H9 (cell line): ENCODE measurements at places on chromosomes 6 and 20.

- no peak for DNase-seq
Observed at GRCh38 chr20:58239216-58239615, 10.8 kb upstream of the ANKRD60 start.

DNA sequence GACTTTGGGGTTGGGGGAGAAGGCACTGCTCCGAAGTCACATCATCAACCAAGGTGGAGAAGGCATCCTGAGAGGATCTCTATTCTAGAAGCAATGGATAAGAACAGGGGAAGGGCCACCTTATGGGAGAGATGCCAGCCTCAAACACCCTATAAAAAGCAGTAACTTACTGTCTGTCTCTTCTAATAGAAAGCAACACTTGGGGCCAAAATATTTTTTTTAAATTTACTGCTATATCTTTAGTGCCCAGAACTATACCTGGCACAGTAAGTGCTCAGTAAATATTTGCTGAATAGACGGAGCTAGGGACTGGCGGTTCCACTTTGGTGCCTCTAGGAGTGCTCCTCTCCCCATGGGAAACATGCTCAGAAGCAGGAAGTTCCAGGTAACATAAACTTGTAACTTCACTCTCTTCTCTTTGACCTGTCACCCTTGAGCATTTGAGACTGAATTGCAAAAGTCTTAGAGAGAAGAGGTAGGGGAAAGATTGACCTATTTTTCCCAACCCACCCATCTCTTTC, 807 bp upstream of the OTOR start:
- peak; percentile 50 for DNase-seq

DNA sequence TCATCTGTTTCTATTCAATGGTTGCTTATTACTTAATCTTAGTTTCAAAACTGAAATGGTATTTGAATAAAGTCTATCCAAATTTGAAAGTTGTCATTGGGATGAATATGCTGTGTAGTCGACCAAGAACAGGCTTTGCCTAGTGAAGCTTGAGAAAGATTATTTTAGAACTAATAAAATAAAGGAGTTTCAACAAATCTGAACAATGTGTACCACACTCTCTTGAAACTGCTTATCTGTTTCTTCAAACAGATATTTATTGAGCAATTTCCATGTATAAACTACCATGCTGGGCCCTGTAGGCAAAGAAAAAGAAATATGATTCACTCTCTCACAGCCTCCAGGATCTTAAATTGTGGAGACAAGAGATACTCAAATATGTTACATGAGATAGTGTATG, 174.4 kb downstream of the OGFRL1 start:
- no peak for DNase-seq

DNA sequence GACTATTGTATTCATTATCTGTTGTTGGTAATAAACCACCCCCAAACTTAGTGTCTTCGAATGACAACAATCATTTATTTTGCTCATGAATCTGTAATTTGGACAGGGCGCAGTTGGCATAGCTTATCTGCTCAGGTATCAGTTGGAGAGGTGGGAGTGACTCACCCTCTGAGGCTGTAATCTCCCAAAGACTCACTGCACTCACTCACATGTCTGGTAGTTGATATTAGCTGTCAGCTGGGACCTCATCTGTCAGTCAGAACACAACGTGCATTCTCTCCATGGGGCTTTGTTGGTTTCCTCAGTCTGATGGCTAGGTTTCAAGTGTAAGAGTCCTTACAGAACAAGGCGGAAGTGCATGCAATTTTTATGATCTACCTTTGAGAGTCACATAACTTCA, 219.0 kb upstream of the PRND start:
- no peak for DNase-seq

- DNase-seq: no peak
Observed at GRCh38 chr6:83601119-83601518, 88.8 kb downstream of the PRSS35 start.

GRCh38 chr20:64099086-64099786, 8.1 kb downstream of the NPBWR2 start:
- no peak for DNase-seq

DNA sequence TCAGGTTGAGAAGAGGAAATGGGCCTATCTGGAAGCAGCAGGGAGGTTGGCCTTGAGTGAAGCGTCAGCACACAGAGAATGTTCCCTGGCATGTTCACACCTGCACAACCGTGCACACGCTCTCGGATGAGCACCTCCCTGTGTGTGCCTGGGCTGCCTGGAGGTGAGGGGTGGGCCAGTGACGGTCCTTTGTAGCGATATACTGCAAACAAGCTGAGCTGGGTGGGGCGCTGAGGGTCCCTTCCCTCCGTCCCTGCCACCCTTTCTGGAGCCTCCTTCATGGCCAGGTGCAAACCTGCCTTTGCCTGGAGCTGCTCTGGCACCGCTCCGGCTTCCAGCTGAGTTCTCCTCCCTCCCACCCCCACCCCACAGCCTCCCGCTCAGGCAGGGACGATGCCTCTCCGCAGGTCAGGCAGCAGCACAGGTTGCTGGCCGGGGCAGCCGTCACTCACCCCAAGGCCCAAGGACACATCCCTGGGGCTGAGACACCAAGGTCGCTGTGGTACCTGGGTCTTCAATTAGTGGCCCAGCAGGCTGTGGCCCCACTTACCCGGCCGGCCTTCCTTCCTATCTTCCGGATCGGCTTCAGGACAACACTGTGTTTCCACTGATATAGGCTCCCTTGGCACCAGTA, 111.6 kb downstream of the ERMARD start:
- no peak for DNase-seq

- no peak for DNase-seq
Observed at GRCh38 chr6:112911959-112912358, 564.8 kb downstream of the RFPL4B start.

- DNase-seq: peak; percentile 71
Observed at GRCh38 chr6:65638047-65638831, 68.8 kb downstream of the EYS start.

GRCh38 chr20:54056762-54057639, 13.4 kb downstream of the BCAS1 start:
- no peak for DNase-seq

GRCh38 chr6:36915599-36915998, 29.8 kb downstream of the C6orf89 start:
- DNase-seq: no peak

DNA sequence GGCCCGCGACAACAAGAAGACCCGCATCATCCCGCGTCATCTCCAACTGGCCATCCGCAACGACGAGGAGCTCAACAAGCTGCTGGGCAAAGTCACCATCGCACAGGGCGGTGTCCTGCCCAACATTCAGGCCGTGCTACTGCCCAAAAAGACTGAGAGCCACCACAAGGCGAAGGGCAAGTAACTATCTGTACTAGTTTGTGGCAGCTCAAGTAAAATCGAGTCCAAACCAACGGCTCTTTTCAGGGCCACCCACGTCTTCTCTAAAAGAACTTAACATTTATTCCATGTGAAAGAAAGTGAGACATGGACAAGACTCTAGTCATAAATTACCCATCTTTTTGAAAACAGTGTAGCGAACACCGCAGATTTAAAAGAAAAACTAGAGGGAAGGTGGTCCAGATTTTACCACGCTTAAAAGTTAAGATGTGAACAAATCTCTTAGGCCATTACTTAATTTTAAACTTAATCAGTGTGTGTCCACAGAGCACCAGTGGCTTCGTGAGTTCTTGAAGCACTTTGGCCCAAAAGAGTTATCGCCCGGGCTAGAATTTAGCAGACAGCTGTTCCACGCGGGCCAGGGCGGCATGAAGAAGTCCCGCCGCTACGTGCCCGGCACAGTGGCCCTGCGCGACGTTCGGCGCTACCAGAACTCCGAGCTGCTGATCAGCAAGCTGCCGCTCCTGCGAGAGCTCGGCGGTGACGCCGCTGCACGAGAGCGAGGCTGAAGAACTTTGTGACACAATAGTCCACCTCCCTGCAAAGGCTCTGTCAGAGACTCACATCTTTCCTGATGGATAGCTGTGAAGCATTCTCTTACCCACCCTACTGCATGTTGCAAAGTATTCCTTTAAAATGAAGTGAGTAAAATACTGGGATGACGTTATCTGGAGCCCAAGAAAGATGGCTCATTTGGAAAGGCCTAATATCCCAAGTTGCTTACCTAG, 113.9 kb upstream of the PRSS16 start:
- peak; percentile 79 for DNase-seq

- DNase-seq: no peak
Observed at GRCh38 chr20:40744072-40744817, 55.2 kb upstream of the MAFB start.

DNA sequence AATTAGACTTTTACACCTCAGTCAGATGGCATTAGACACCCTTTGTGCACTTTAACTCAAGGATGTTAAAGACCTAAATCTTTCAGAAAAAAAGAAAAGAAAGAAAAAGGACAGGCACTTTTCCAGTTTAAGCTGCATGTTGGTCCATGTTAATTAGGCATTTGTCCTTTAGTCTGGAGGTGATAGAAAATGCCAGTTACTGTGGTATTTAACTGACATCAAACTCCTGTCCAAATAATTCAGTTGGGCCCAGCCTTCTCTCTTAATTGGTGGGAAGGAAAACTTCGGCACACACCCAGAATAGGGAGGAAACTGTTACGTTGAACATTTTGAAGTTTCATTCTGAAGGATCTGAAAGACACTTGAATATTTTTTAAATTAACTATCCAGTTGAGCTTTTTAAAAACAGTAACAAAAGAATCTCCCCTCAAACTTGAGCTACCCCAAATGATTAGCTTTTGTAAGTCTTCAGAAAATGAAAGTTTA, 30.3 kb downstream of the RREB1 start:
- no peak for DNase-seq

GRCh38 chr6:128271011-128271410, 249.4 kb downstream of the PTPRK start:
- no peak for DNase-seq

- DNase-seq: no peak
Observed at GRCh38 chr20:39825524-39825923, 863.4 kb downstream of the DHX35 start.

GRCh38 chr20:1323830-1324597, 4.9 kb downstream of the SDCBP2 start:
- DNase-seq: no peak

DNA sequence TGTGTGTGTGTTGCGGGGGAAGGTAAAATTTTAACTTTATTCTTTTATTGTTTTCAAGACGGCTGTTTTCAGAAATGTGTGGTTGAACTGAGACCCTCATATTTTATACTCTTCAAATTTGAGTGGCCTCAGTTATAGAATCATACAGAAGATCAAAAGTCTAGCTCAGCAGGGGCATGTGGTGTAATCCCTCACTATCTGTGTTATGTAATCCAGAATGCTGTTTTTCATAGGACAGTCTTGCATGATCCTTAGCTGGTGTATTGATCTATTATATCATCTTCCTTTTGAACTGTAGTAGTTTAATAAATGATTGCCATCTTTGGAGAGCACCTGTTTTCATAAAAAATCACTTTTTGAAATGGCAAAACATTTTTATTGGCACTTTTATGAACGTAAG, 1.4 kb downstream of the PLCB4 start:
- DNase-seq: no peak

- DNase-seq: no peak
Observed at GRCh38 chr6:139156102-139156501, 21.2 kb downstream of the HECA start.

- DNase-seq: no peak
Observed at GRCh38 chr20:46276531-46276930, 31.8 kb downstream of the CDH22 start.

DNA sequence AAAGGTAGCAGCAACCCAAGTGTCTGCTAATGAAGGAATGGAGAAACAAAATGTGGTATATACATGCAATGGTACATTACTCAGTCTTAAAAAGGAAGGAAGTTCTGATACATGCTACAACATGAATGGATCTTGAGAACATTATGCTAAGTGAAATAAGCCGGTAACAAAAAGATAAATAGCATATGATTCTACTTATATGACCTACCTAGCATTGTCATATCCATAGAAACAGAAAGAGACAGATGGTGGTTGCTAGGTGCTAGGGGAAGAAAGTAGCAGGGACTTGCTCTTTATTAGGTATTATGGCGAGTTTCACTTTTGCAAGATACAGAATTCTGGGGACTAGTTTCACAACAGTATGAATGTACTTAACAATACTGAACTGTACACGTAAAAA, 46.6 kb downstream of the UBR2 start:
- no peak for DNase-seq

GRCh38 chr6:80004173-80005072, at the start of gene TTK:
Gene TTK (plus strand): TSS chr6:80004649. CDS start chr6:80005844, 1,195 bp downstream.
- DNase-seq: peak; percentile 96

- peak; percentile 36 for DNase-seq
Observed at GRCh38 chr6:160931378-160932310, 59.9 kb upstream of the MAP3K4 start.

DNA sequence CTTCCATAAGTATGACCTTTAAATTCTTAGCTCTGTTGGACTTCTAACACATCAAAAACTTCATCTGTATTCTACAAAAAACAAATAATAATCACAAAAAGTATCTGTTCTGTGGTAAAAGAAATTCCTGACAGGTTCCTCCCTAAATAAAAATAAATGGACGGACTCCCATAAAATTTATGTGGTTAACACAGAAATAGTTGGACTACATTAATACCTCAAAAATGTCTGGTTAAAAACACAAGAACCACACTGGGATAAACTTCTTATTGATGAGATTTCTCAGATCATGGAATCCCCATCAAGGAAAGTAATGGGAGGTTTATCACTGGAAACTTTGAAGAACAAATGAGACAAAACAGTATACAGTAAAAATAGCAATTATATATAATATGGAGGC, 172.4 kb downstream of the MOXD1 start:
- no peak for DNase-seq

- DNase-seq: no peak
Observed at GRCh38 chr20:914727-915498, 1.2 kb downstream of the ANGPT4 start.

GRCh38 chr6:109237986-109238329, 142.7 kb downstream of the CEP57L1 start:
- DNase-seq: no peak

DNA sequence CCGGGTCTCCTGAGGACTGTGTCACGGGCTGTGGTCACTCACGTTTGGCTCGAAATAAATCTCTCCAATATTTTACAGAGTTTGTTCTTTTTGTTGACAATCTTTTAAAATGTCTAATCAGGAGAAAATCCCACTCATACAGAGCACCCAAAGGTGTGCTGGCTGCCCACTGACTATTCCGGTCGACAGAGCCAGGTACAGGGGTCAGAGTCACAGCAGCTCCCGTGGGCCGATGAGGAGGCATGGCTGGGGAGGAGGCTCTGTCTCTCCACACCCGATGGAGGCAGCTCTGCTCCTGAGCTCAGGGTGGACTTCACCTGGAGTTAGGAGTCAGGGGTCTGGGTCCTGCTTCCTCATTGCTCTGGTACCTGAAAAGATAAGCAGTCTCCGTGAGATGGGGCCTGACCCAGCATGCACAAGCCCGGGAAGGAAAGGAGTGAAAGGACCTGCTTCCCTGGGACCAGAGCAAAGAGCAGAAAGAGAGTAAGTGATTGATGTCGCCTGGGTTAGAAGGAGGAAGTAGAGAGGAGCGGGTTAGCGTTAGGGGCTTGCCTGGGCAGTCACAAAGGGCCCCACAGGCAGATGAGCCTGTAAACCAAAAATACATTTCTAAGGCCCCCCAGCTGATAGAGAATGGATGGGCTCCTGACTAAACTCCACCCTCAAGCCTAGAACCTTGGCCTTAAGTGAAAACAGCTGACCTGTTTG, 53.5 kb upstream of the UNC93A start:
- DNase-seq: no peak
